KBM-7 (cell line): ENCODE measurements at places on chromosomes 3 and 15.

DNA sequence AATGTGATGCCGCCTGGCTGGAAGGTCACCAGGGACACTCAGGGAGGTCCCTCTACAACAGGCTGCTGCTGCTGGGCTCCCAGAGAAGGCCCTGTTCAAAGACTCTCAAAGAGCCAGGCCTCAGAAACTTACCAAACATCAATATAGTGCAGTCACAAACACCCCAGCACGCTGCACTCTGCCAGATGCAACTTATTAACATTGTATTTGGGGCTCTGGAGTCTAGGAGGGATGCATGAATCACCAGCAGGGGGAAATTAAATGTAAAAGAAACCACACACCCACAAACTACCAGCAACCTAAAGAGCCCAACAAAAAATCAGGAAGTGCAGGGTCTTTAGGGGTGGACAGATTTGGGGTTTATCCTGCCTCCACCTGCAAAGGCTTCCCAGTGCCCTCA is 74.6 kb upstream of the SPATA12 start:
- peak; percentile 70 for DNase-seq

- no peak for DNase-seq
These were observed 30.1 kb downstream of the GREM1 start for GRCh38 chr15:32747921-32748342.

DNA sequence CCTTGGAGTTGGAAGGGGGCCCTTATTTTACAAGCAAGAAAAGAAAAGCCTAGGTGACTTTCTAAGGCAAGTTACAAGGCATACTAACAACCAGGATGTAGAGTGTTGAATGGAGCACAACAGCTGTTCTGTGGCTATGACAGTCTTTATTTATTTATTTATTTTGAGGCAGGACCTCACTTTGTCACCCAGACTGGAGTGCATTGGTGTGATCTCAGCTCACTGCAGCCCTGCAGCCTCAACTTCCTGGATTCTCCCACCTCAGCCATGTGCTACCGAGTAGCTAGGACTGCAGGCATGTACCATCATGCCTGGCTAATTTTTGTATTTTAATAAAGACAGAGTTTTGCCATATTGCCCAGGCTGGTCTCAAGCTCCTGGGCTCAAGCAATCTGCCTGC is 973.4 kb downstream of the ROBO1 start:
- DNase-seq = no peak

GRCh38 chr3:188335656-188336055 is 181.7 kb downstream of the LPP start:
- no peak for DNase-seq

- no peak for DNase-seq
These were observed 64.4 kb upstream of the SNRPA1 start for GRCh38 chr15:101359365-101359947.

- DNase-seq = no peak
These were observed 31.6 kb upstream of the CERS3 start for GRCh38 chr15:100560323-100560722.

GRCh38 chr3:101730839-101731238 is 6.4 kb downstream of the CEP97 start:
- no peak for DNase-seq

- DNase-seq = no peak
These were observed 6.2 kb downstream of the CCDC9B start for GRCh38 chr15:40334541-40334940.

DNA sequence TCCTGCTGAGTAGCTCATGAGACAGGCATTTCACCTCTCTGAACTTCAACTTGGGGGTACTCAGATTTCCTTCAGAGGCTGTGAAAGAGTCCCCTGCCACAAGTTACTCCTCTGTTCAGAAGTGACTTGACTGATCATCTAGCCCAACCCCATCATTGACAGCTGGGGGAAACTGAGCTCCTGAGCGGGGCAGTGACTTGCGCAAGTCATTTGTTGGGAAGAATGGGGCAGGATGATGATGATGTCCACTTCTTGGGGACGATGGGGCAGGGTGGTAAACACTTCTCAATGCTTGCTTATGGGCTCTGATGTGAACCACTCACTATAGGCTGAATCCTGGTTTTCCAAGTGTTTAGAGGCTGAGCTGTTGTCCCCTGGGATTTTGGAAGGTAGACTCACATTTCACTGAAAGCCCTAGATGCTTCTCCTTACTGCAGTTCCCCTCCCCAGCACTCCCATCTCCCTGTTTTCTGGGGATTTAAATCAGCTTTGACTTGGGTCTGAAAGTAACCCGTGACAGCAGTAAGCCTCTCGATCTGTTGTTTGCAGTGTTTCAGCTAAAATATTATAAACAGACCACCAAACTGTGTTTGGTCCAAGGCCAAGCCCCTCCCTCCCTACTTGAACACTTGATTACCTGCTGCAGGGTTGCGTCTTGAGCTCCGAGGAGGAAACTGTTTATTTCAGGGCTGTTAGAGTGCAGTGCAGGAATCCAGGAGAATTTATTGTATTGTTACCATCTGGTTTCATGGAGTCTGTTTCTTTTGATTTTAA is 25.1 kb downstream of the SMAD3 start:
- no peak for DNase-seq

DNA sequence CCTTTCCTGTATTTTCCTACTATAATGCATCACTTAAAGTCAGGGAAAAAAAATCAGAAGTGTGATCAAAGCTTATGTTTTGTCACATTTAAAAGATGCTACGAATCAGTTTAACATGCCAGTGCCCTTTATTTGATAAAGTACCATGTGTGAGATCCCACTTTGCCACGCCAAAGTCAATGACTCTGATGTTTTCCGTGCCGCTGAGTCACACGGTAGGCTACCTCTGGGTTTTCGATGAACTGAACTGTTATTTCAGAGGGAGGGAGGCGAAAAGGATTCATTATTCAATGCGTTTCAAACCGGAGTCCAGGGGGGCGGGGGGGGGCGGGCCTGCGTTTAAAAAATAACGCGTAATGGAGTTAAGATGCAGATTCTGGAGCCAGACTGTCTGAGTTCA is 203.0 kb downstream of the ABHD5 start:
- no peak for DNase-seq

- DNase-seq = no peak
These were observed 42.8 kb downstream of the NR2C2 start for GRCh38 chr3:14989943-14990779.
